Left cardiac atrium (tissue), 4 donors: ENCODE measurements at places on chromosomes 4 and X. TPM values are rescaled to one million over a fixed set of nuclear protein-coding genes. Genes with fewer than 3 reads are reported as not detected.

- DNase-seq, result no peak
Observed at GRCh38 chr4:42555828-42556227, 101.1 kb downstream of the ATP8A1 start.

TEX13D gene
- not detected for total RNA-seq

DNA sequence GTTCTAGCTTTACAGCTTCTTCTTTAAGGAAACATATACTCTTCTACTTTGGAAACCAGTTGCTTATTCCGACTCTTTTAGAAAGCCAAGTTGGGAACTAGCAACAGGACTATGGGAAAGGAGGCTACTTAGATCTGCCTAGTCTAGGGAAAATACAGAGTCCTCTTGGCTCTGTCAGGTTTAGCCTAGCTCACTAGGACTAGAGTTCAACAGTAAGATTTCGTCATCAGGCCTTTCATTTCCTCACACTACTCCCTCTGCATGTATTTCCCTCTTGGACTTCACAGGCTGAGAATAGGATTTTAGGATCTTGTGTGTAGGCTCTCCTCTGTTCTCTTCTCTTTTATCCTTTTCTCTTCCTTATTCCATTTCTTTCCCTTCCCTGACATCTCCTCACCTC is 409.8 kb downstream of the AR start:
- no peak for DNase-seq

IL21 gene
- total RNA-seq, result not detected
